ENCODE measurements at places on chromosomes 7 and 10.
A peak's percentile ranks its signal among the peaks of the same experiment; 100 is the strongest.

DNA sequence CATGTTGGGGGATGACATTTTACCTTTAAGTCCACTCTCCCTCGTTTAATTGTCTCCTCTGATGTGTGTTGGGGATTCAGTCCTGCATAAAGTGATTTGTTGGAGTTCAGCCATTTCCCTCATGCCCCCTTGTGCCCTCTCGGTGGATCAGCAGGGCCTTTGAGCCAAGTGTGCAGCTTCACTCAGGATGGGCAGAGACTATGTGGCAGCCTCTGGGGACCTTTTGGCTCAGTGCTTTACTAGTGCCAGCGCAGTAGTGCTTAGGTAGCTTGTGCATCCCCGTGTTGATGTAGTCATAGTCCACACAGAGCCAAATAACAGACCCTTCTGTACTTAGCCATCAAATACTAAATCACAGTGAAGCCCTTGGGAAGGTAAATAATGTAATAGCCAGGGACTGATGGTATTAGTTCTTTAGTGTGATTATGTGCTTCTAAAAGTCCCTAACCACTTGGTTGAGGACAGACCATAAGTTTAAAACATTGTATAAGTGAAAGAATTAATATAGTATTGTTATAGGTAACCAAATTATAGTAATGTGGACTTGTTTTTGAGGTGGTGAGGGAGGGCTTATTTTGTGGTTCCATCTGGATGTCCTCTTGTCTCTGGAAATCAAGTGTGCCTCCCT lies 11.4 kb downstream of the BUB3 start:
- DNase-seq, result no peak

DNA sequence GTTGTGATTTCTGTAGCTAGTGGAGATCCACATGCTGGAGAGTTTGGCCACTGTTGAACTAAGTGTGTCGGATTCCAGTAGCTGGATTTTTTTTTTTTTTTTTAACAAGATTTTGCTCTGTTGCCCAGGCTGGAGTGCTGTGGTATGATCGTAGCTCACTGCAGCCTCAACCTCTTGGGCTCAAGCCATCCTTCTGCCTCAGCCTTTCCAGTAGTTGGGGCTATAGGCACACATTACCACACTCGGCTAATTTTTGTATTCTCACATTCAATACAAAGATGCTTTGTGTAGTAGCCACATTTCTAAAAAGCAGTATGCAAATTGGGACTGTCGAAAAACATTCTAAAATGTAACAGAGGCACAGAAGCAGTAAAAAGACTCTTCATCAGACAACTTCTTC lies 63.5 kb downstream of the RABGEF1 start:
- no peak for DNase-seq

DNA sequence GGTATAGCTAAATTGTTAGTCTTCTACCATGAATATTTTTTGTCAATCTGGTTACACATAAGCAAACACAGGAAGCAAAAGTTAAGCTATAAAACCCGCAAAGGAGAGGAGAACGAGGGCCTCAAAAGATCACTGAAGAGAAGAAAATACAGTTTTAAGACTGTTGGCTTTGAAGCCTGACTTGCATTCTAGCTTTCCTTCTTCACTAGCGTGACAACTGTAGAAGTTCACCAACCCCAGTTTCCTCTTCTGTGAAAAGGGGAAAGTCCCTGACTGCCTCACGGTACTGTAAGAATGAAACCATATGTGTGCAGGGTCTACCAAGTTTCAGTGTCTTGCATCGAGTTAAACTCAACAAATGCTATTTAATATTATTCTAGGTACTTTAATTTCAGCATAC lies 7.5 kb upstream of the LRRN3 start:
- DNase-seq, result peak; percentile 73

DNA sequence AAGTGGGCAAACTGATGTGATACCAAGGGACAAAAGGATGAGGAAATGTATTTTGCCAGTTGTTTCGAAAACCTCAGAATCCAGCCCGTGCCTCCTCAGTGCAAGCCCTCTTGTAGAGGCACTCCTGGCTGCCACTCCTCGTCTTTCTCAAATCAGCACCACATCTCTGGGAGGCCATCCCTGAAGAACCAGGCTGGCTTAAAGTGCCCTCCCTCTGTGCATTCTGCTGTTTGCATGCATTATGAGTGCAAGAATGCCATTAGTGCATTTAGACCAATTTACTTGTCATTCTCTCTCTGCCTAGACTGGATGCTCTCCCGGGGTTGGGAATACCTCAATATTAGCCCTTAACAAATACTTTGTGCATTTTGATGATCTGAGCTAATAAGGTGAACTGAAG lies 19.9 kb upstream of the FAM180A start:
- DNase-seq, result no peak

- no peak for DNase-seq
These were observed 166.9 kb upstream of the SP4 start for GRCh38 chr7:21260939-21261338.

GRCh38 chr10:77245953-77246352 lies 391.7 kb downstream of the KCNMA1 start:
- DNase-seq, result no peak

GRCh38 chr10:87589645-87590051 lies 70.0 kb upstream of the PAPSS2 start:
- DNase-seq, result no peak

- DNase-seq, result no peak
These were observed 27.9 kb upstream of the PWWP2B start for GRCh38 chr10:132368881-132369635.

DNA sequence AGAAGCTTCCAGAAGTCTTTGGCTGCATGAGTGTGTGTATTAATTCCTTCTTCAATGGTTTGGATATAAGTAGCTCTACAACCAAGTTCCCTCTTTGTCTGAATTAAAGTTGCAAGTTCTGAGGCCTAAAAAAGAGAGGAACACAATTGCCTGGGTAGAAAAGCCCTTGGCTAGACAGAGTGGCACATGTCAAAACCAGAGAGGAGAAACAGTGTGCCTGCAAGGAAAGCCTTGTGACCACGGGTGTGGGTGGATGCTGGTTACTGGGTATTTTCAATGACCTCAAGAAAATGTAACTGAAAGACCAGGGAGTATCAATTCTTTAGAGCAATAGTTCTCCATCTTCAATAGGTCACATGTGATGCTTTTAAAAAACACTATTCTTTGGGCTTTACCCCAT lies 148.3 kb downstream of the SVIL start:
- no peak for DNase-seq

- DNase-seq, result no peak
These were observed 43.9 kb upstream of the STRIP2 start for GRCh38 chr7:129390314-129390713.

DNA sequence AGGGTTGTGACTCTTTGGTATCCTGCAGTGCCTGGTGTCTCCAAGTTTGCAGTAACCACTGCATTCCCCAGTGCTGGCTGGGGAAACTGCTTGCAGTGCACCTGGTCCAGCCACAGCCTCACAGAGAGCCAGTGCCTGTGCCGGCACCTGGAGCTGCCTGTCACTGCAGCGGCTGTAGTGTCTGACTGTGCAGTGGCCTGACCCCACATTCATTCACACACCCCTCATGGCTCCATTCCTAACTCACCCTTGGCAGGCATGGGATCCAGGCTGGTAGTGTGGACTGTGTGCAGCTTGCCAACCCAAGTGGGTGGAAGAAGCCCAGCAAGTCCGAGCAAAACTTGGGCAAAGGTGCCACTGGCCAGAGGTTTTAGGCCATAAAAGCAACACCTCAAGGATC lies 3.7 kb upstream of the CYP3A43 start:
- DNase-seq, result no peak

DNA sequence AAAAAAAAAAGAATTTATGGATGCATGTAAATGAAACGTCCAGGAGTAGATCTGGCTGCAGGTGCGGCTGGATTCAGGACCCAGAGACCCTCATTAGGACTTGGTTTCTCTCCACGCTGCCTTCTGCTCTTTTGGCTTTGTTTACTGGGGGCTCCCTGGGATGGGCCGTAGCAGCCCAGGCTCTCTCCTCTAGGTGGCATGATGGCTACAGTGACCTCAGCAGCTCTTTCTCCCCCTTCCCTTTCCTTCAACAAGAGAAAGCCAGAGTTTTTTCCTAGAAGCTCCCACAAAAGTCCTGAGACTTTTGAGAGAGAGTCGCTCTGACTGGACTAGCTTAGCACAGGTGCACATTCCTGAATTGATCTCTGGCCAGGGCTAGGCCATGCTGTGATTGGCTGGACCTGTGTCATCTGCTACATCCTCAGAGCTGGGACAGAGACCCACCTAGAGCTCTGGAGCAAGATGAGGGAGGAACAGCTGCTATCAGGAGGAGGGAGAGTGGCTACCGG lies 67.8 kb upstream of the PDCD4 start:
- peak; percentile 20 for DNase-seq

GRCh38 chr7:3112479-3113134 lies 68.9 kb upstream of the CARD11 start:
- no peak for DNase-seq

GRCh38 chr7:2715341-2716231 lies 27.6 kb downstream of the AMZ1 start:
- DNase-seq, result peak; percentile 63

DNA sequence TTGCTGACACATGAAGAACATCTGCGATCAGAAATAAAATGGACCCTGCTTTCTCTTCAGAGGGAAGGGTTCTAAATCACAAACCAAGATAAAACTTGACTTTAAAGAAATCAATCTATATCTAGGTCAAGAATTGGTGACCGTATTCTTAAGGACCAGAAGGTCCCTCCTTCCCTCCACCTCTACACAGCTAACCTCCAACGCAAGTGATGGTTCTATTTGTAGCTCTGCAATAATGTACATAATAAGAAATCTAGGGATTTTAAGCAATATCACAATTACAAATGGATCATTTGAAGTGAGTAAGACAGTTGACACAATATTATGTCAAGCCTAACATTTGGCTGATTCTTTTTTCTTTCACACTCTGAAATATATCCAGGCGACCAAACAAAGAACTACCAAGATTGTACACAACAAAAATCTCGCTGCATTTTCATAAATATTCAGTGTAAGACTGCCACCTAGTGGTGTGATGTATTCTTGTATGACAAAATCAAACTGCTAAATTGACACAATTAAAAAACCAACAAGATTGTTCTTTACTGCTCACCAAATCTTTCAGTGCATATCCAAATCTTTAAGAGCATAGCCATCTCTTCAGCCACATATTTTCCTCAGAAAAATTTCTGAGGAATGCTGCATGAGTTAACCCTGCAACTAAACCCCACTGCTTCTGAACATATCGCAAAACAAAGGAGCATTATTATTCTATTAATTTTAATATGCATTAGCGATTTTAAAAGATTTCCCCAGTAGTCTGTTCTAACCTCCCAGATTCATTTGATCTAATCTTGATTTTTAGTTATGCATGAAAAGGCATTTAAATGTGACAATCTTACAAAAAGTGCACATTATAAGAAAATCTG lies 44.5 kb downstream of the ICA1 start:
- DNase-seq, result peak; percentile 50

DNA sequence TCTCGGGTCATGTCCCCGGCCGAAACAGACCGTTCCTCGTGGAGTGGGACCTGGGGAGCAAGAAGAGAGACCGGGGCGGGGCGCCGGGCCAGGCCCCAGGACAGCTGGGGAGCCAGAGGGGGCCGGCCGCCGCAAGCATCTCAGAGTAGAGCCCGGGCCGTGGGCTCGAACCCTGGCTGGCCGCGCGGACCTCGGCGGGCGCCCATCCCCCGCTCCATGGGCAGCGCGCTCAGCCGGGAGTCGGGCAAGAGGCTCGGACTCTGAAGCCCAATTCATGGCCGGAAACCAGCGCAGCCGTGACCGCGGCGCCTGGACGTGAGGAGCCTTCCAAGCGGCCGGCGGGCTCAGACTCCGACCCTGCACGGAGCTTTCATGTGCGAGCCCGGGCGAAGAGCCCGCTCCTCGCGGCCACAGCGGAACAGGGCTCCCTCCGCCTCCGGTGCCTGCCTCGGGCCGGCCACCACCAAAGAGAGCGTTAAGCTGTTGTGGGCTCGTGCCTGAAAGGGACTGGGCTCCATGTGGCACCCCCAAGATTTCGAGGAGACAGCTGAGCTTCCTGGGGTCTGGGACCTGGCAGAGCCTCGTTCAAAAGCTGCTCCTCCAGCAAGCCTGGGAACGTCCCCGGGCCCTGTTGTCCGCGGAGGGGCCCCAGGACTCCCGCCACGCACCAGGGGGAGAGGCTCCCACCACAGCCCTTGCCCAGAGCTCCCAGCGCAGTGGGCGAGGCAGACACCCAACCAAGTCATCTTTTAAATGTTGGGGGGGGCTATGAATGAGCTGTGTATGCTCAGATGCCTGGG lies 757 bp upstream of the GRID1 start:
- no peak for DNase-seq

DNA sequence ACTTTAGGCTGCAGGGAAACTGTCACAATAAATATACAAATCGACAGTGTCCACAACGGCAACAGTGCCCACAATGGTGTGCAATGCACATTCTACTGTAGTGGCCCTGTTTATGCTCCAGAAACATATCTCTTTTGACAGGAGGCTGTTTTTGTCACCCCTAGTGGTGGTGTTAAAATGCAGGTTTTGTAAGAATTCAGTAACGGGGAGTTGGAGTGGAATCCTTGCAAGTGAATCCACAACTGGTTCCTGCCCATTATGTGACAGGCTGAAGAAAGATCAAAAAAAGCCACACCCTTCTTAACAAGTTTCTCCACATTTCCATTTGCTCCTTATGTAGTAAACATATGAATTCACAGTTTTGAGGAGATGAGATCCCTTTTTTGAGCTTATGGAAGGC lies 58.5 kb downstream of the BEND7 start:
- DNase-seq, result no peak

DNA sequence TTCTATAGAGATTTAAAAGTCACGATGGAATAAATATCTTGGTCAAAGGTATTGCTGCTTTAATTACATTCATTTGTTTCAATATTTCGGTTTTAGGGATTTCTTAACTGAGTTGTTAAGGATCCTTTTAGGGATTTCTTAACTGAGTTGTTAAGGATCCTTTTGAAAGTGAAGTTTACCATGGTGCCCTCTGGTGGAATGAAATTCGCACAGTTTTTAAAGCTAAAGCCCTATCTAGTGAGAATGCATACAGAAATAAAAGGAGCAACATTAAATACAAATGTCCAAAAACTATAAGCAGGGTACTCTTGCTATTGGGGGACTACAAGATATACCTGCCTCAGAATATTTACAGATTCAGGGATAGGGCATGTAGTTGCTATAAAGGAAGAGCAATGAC lies 193.7 kb downstream of the RNLS start:
- peak; percentile 27 for DNase-seq

DNA sequence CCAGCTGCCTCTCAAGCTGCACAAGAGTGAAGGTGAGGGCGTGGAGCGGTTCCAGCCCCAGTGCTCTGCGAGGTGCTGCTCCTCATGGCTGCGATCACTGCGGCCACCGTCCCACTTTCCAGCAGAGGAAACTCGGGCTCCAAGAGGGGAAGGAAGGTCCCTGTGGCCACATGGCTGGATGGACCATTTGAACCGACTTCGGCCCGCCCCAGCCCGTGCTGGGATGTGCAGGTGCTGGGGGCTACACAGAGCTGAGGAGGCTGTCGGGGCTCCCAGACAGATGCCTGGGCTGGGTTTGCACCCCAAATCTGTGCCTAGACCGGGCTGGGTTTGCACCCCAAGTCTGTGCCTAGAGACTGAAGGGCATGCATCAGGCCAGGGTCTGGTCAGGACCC lies 186.6 kb downstream of the DNAJB6 start:
- DNase-seq, result no peak

- no peak for DNase-seq
These were observed 19.0 kb downstream of the GBF1 start for GRCh38 chr10:102264371-102264770.

Measured in stimulated activated CD4-positive, alpha-beta T cell treated with anti-CD3 and anti-CD28 coated beads, Interleukin-4, amount 100 ng/mL, for 24 hours (primary cell).